ENCODE measurements at places on chromosomes 5 and 9.

- no peak for DNase-seq
Observed at GRCh38 chr9:130140706-130141105, 31.5 kb upstream of the NCS1 start.

- no peak for DNase-seq
Observed at GRCh38 chr5:177550122-177550521, 4.2 kb downstream of the FAM193B start.

DNA sequence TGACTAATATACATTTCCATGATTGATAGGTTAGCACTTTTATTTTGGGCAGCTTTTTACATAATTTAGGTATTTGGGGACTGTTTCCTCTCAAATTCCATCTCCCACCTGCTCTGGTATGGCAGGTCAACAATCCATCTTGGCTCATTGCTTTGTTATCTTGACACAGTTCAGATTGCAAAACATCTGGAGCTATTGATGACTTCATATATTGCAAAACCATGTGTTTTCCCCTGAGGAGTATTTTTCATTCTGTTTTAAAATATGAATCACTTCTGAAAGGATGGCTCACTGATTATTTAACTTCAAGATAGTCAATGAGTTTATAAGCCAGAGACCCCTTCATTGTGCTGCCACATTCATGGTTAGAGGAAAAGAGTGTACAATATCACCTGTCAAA, 1206.0 kb upstream of the C9orf72 start:
- no peak for DNase-seq

DNA sequence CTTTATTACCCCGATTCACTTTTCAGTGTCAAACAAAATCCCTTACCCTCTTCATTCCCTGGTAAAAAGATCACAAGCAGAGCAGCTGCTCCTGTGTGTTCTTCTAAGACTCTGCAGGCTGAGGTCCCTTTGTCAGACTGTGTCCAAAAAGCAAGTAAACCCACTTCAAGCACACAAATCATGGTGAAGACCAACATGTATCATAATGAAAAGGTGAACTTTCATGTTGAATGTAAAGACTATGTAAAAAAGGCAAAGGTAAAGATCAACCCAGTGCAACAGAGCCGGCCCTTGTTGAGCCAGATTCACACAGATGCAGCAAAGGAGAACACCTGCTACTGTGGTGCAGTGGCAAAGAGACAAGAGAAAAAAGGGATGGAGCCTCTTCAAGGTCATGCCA, 34.5 kb downstream of the CREBRF start:
- DNase-seq: no peak

DNA sequence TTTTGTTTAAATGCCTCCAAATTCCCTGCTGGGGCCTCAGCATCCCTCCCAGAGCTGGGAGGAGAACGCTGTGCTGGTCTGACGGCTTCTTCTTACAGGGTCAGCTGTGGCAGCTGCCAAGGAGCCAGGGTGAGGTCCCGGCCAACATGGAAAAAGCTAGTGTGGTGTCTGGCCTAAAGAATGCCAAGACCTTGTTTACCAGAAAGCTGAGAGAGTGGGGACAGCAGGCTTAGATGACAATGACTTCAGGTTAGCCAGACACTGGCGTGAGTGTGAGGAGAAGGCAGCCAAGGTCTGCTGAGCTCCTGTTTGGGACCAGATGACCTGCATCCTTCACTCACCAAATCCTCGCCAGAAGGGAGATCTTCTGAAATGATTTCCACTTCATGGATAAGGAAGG, 112.5 kb downstream of the CRB2 start:
- no peak for DNase-seq

DNA sequence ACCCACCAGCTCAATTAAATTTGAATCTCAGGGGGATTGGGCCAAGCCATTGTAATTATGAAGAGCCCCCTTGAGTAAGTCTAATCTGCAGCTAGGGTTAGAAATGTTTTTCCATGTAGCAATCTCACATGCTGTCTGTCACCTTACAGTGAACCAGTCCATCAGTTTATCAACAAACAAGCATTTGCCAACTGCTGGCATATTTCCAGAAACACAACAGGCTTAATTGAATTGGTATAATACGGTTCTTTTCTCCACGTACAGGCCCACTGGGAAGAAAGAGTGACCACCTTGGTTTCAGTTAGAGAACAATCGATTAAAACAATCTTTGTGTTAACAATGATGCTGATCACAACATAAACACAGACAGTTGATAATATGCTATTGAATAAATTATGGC, 67.4 kb downstream of the NSUN2 start:
- DNase-seq: no peak

GRCh38 chr5:33023649-33024048, 312.5 kb downstream of the NPR3 start:
- DNase-seq: peak; percentile 48

DNA sequence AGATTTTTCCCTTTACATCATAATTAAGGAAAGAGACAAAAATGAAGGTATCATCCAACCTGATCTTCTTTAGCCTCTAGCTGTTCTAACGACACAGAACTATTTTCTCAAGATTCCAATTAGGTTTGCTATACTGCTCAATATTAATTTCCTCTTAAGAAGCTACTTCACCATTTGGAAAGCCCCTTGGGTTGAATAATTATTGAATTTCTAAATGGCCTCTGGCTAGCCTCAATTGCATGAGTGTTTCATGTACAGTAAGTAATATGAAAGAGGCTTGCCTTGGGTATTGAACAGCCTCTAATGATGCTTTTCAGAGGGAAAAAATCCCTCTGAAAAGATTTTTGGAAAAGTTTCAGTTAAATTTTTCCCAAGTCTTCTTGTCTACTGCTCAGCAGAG, 3.7 kb upstream of the MOB3B start:
- DNase-seq: no peak

DNA sequence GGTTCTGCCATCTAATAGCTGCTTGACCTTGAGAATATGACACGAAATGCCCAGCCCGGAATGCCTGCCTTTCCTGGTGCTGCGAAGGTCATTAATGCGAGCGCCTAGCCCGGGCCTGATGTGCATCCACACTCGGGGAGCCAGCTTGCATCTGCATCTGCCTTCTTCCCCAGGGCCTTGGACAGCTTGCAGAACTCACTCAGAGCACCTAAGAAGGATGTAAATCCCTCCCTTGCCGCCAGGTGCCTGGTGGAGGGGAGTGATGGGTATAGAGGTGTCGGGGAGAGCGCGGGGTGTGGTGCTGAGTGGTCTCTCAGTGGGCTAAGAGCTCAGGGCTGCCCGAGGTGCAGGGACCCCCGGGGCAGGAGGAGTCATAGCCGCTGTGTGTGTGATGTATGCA, 127.2 kb downstream of the MRPL36 start:
- DNase-seq: no peak

DNA sequence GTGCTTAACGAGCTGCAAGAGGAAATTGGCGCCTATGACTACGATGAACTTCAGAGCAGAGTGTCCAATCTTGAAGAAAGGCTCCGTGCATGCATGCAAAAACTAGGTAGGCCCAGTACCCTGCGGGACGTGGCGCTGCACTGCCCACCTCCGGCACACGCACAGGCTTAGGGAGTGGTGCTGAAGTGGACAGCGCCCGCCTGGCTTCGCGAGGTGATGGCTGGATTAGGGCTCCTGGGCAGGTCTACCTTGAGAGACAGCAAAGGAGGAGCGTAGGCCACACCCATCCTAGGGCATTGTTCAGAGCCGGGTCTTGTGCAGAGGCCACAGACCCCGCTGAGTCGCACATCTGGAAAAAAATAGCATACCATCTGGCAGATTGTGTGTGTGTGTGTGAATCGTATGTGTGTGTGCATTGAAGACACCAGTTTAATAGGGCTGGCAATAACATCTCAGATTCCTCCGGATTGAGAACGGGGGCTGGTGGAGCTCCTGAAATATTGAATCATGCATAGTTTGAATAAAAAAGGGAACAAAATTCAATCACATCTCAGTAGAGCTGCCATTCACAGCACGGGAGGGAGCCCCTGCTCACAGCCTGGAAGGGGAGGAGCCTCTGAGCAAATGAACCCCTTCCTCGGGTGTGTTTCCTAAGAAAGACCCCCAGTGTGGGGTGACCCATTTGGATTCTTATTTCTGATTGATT, 11.1 kb downstream of the OLFM1 start:
- peak; percentile 15 for DNase-seq

DNA sequence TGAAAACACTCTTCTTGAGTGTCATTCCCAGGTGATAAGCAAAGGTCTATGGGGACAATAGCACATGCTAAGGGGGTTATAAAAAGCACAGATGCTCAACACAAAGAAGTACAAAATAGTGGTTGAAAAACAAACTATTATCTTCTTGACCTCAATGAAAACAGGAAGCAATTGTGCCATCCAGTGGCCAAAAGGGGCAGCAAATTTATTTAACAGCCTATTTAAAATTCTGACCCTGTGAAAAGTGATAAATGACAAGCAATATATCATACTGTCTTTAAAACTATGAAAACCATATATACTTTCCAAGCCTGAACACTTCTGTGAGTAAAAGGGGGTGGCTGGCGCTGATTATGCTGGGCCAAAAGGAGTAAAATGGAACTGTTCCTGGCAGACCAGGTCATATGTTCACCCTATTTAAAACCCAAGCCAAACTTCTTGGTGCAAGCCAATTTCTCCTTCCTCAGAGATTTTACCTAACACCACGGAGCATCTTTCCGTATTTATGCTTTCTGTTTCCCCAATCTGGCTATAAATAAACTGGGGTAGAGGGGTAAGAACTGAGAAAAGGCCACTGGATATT, 29.7 kb downstream of the TEX10 start:
- DNase-seq: peak; percentile 46

DNA sequence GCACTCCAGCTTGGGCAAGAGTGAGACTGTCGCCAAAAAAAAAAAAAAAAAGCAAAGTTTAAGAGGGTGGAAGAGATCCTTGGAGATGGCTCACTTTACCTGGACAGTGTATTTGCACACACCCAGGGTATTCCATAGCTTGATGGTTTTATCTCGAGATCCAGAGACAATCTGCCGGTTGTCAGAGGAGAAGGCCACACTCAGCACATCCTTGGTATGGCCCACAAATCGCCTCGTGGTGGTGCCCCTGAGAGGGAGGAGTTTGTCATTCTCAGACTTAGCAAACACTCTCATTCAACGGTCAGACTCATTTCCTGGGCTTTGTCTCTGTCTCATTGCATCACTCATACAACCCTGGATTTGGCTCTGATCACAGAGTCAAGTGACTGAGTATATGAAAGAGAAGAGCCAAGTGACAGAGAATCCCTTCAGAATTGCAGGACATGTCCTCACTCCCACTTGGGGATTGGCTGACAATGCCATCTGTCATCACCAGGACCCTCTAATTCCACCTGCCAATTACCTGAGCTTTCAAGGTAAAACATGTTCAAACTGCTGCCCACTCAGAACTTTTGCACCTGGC, 2.2 kb downstream of the RACK1 start:
- DNase-seq: peak; percentile 83

DNA sequence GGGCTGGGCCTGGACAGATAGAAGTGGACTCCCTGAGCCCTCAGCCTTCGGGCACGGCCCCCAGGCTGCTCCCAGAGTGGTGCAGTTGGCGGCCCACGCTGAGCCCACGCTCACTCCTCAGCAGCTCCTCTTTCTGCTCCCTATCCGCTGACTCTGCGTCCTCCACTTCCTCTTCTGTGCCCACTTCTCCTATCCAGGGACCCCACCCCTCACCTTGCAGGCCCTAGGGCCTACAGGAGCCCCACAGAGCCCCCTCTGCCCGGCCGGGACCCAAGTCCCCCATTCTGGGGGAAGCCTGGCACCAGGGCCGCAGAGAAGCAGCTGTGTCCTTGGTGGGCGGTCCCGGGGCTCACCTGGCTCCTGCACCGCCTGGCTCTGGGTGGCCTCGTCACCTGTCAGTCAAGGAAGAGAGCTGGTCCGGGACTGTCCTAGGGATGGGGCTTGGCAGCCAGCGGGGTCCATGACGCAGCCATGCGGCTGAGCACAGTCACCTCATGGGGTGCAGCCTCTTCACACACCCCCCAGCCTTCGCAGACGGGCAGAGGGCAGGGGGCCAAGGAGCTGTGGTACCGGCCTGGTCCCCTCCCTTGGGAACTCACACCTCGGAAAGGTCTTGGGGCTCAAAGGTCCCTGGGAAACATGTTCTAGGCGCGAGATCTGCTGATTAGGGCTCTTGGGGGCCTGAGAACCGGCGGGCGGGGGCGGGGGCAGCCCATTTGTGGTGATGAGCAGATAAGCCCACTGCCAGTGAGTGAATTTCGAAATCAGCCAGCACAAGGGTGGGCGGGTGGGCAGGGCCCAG, 5.4 kb upstream of the NRARP start:
- no peak for DNase-seq

DNA sequence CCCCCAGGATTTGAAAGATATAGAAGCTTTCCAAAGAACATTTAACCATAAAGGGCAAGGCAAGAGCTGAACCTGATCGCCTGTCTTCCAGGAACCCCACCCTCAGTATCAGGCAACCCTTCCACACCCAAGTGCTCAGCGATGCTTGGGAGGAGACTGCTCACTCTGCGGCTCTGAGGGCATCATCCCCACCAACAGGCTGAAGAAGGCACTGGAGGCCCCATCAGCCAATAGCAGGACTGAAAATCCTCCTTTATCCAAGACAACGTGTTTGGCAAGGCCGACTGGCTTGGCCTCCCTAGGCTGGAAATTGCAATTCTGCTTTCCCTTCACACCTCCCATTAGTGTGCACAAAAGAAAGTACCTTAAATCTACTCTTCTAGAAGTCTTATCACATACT, 1.4 kb upstream of the PPP2CA start:
- no peak for DNase-seq

DNA sequence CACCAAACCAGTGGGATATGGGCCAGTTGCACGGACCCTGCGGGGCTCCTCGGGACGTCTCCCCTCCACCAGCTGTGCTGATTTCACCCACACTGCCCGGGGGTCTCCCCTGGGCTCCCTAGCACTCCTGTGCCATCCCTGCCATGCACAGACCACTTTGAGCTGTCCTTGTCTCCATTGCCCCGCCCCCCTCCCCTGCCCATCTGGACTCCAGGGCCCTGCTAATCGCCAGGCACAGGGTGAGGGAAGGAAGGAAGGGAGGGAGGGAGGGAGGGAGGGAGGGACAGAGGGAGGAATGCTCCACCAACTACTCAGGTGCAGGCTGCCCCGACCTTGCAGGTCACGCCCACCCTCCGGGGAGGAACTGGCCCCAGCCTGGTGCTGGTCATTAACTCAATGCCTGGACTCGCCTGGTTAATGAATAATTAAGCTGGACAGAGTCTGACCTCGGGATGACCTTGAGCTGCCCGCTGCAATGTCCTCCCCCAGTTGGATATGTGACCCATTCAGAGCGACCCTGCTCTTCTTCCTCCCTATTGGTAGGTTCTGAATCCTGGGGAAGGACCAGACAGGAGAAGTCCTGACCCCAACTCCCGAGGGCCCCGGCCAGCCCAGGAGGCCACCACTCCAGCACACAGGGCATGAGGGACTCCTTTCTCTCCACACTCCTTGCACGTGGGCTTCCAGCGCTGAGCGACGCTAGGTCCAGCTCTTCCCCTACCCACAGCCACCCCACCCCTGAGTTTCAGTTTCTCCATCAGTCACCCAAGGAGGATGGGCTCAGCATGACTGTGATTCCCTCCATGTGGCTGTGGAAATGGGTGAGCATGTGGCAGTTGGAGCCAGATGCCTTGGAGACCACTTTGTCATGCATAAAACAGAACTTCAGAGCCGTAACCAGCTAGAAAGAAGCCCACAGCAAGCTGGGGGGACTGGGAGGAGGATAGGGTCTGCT, 62.1 kb downstream of the C9orf50 start:
- no peak for DNase-seq

Data from fibroblast of skin of right biceps (primary cell).